ENCODE measurements at places on chromosomes 2 and 18. TPM values are rescaled to one million over a fixed set of nuclear protein-coding genes. Genes with fewer than 3 reads are reported as not detected.
A peak's percentile ranks its signal among the peaks of the same experiment; 100 is the strongest.

- no peak for DNase-seq
Observed at GRCh38 chr2:37020887-37021796, 54.8 kb upstream of the STRN start.

GRCh38 chr2:179410552-179411356 lies 146.1 kb upstream of the SESTD1 start:
- DNase-seq: no peak

- no peak for DNase-seq
Observed at GRCh38 chr18:36465276-36465675, 167.8 kb downstream of the FHOD3 start.

- no peak for DNase-seq
Observed at GRCh38 chr2:122034777-122035176, 279.3 kb downstream of the TSN start.

- peak; percentile 72 for DNase-seq
Observed at GRCh38 chr2:198054299-198054698, 249.9 kb downstream of the PLCL1 start.

Gene KIF1A
- total RNA-seq: not detected

GRCh38 chr2:48952143-48952542 lies 196.6 kb upstream of the LHCGR start:
- no peak for DNase-seq

GRCh38 chr18:40013001-40013609 lies 1941.9 kb upstream of the PIK3C3 start:
- DNase-seq: no peak

DNA sequence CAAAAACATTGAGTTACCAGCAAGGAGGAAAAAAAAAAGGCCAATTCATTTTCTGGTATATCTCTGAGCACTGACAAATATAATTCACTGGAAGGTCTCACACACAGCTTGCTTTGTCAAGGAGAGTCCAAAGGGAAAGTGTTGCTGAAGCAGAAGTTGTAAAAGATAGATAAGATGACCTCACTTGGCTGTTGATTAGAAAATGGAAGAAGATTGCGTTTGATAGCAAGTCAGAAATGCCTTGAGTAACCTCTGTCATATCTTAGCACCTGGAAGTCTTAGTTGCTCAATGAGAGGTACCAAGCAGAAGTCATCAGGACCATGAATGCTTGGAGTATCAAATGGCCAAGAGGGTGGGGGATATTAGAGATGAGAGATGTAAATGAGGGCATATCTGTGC lies 105.2 kb downstream of the FSHR start:
- DNase-seq: no peak

GRCh38 chr2:131085646-131086045 lies 7.6 kb downstream of the FAM168B start:
- DNase-seq: no peak

- DNase-seq: no peak
Observed at GRCh38 chr2:138298900-138299299, 202.7 kb upstream of the SPOPL start.

Data from natural killer cell (primary cell).